Aorta (tissue), 5 donors: ENCODE measurements at places on chromosomes 2 and 18. TPM values are rescaled to one million over a fixed set of nuclear protein-coding genes. Genes with fewer than 3 reads are reported as not detected.

Gene DPP10
- total RNA-seq, result not detected

DNA sequence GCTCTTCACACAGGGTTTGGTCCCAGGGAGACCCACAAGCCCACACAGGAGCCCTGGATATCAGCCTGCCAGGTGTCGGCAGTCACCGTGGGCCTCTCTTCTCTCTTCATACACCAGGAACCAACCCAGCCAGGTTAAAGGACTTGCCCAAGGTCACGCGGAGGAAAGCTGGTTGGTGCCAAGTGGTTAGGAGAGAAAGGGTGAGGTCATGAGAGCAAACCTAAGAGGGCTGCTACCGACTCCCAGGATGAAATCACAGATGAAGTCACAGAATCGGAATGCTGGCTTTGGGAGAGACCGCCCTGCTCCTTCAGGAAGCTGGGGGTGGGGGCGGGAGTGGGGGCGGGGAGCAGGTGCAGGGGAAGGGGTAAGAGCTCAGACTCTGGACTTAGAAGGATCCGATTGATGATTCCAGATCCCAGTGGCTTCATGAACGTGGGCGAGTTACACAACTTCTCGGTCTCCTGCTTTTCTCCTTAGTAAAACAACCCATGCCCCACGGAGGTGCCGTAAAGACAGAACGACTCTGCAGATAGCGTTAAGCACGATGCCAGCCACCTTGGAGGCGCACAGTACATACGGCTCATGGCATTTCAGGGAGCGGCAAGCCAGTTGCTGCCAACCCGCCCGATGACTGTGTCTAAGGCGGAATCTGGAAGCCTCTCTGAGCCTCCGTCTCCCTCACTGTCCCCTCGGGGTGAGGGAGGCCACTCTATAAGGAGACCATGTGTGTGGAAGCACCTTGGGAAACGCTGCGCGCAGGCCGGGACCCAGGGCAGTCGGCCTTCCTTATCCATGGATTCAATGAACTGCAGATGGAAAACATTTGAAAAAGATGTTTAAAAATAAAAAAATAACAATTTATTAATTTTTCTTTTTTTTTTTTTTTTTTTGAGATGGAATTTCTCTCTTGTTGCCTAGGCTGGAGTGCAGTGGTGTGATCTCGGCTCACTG is 23.0 kb upstream of the TAF1B start:
- peak; percentile 46 for DNase-seq

DNA sequence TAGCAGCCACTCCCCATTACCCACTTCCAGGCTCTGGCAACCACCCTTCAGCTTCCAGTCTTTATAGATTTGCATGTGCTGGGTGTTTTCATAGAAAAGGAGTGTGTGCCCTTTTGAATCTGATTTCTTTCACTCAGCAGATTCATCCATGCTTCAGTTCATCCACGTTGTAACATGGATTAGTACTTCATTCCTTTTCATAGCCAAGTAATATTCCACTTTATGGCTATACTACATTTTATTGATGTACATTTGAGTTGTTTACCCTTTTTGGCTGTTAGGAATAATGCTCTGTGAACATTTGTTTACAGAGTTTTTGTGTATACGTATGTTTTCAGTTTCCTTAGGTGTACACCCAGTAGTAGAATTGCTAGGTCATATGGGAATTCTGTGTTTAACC is 205.5 kb upstream of the RAB12 start:
- DNase-seq, result no peak

GRCh38 chr2:216695401-216695821 is at the start of gene IGFBP5:
IGFBP5 (minus strand) TSS chr2:216695549; CDS start chr2:216694775, 774 bp downstream.
- peak; percentile 96 for DNase-seq

Gene RIT2
- total RNA-seq, result not detected

Gene NPHP1
- total RNA-seq, result 8.3 TPM

GRCh38 chr2:104090407-104090806 is 763.5 kb upstream of the POU3F3 start:
- no peak for DNase-seq

- no peak for DNase-seq
Measured at GRCh38 chr2:207219676-207220501, 54.1 kb upstream of the KLF7 start.

DNA sequence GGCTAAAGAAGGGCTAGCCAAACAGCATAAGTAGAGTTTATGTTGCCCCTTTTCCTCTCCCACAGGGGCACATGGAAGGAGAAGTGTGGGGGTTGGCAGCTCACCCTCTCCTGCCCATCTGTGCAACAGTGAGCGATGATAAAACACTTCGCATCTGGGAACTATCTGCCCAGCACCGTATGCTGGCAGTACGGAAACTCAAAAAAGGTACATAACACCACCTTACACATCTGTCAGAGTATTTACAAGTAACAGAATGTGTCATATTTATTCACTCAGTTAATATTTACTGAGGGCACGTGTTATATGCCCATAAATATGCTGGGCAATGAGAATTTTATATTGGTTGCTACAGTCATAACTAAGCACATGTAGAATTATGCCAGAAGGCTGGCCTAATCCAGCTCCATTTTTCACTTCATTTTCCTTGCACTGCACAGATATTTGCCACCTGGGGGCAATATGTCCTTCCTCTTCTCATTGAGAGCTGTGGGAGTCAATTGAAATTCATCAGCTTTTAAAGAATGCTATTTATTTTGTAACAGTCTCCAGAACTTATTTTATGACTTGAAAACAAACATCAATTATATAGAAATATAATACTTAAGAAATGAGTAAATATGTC is 150.6 kb downstream of the RTN4 start:
- no peak for DNase-seq

DNA sequence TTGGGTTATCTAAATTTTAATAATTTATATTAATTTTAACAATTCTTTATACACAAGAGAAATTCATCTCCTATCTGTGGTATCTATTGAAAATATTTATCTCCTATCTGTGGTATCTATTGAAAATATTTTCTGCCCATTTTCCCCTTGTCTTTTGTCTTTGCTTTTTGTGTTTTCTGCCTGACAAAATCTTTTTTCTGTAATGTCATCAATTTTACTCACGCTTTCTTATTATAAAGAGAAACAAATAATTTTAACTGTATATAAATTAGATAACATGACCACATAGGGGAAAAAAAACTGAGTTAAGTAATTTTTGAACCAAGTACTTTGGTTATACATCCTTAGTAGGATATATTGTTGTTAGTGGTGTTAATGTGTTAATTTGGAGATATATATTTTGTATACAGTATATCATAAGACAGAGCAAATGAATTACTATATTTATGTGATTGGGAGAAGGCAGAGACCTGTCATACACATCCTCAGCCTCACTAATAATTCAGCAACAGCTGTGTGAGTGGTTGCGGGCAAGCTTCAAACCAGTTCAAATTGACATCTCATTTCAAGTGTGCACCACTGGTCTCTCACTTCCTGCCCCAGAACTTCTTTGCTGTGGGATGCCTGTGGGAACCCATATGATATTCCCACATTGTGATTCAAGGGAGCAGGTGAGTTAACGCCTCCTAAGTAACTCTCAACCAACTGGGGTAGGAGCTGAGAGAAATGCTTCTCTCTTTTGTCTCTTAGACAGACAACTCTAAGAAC is 292.4 kb downstream of the SP3 start:
- no peak for DNase-seq

Gene ORC4
- 34.9 TPM for total RNA-seq

GRCh38 chr18:26086959-26087358 is 3.5 kb downstream of the SS18 start:
- DNase-seq, result no peak

DNA sequence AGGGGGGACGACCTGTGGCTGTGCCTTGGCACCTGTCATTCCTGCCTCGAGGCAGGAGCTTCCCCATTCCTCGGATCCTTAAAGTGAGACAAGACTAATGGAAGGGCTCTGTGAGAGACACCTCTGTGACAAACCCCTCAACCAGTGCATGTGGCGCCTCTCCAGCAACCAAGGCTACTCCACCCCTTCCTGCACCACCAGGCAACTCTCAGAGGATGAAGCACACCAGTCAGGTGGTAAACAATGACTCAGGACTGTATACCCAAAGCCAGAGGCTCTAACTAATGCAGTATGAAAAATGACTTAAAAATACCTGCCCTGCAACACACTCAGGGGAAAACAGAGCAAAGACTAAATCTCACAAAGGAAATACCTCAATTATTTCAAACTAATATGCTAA is 136.9 kb downstream of the UXS1 start:
- no peak for DNase-seq

DNA sequence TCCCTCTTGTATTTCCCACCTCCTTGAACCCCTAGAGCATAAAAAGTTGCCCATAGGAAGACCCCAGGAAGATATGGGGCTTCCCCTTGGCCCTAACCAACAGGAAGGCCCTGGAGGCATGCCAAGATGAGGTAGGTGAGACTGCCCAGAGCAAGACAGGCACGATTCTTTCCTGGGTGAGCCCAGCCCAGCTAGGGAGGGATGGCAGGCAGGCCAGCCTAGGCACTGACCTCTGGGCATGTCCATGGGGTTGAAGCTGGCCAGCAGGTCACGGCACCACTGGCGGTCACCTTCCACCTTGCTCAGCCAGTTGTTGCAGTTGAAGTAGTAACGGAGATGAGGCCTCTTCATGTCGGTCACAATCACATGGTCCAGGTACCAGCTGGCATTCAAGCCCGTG is 17.6 kb downstream of the LOXHD1 start:
- DNase-seq, result no peak

DNA sequence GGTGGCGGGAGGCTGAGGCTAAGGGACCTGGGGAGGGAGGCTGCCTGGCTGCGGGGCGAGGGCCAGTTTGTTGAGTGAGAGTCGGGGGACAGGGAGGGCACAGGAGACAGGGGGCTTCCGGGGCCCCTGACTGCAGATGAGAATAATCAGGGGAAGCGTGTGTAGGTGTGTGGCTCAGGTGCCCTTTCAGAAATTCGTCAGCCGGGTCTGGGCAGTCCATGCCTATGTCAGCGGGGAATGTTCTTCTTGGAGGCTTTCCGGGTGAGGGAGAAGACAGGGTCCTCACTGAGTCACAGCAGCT is 52.3 kb upstream of the OTOF start:
- DNase-seq, result peak; percentile 1

Gene GALR1
- total RNA-seq, result 0.24 TPM

DNA sequence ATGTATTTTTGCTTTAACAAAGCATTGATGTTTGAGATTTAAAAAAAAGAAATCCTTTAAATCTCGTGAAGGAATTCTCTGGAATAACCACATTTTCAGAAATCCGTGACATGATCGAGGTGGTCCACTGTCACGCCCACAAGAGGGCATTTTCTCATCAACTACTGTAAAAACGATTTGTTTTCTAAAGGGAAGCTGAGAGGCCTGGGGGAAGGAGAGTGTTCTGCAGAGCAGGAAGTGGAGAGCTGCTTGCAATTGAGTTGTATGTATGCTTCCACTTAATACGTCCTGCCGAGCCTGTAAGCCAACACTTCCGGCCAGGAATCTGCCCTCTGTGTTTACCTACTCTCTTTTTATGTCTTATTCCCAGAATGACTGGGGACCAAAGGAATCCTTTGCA is 19.4 kb downstream of the KLHL29 start:
- no peak for DNase-seq

Gene PROM2
- total RNA-seq, result 1.4 TPM

Gene CTAGE1
- not detected for total RNA-seq

Gene C2orf66
- total RNA-seq, result 0.30 TPM

DNA sequence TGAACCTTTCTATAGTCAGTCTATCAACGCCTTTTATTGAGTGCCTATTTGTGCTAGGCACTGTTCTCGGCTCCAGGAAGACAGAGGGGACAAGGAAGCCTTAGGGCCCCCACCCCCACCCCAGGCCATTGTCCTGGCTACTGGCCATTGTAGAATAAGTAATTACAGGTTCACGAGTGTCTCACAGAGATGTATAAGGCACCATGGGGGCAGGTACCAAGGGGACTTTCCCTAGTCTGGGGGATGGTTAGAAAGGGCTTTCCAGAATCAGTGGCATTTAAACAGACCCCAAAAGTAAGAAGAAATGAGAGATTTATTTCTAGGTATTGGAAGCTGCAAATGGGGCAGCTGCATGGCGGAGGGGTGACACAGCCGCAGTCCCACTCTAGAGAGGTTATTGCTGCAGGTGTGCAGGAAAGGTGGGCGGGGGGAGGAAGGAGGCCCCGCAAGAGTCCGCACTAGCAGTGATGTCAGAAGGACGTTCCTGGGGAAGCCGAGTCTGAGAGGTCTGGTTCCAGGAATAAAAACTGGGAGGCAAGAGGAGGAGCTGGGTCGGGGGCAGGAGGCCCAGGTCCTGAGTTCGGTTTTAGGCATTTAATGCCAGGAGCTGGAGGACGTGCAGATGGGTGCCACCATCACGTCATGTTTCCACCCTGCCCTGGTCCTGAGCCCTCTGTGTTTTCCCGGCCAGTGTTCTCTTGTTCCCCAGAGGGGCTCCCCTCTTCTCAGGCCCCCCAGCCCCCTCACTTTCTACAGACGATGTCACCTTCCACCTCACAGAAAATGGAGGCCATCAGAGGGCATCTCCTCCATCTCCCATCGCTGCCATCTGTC is 30.5 kb downstream of the FOSL2 start:
- DNase-seq, result peak; percentile 59

Gene NOTO
- total RNA-seq, result not detected

- peak; percentile 67 for DNase-seq
Measured at GRCh38 chr18:14179306-14179705, 47.1 kb upstream of the ZNF519 start.

GRCh38 chr2:127029350-127030051 is 77.5 kb downstream of the BIN1 start:
- no peak for DNase-seq

Gene TMEM169
- 0.72 TPM for total RNA-seq

DNA sequence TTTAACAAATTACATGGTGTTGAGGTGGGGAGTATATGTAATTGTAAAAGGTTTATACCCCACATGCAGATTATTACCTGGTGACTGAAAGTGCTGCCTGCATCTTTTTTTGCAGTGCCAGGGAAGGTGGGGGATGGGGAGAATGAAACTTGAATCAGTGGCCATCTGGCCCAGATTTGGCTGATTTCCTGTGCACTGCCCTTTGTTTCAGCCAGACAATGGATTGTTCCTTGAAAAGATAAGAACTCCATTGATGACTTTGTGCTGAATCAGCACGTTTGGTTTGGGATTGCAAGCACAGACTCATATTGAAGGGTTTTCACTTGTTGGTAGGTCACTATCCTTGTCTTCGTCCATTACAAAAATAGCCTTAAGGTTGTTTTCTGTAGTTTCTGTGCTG is 20.9 kb downstream of the GREB1L start:
- no peak for DNase-seq

Gene TUBA3E
- total RNA-seq, result not detected

GRCh38 chr2:36780231-36780839 is 83.8 kb downstream of the VIT start:
- no peak for DNase-seq

- no peak for DNase-seq
Measured at GRCh38 chr2:241896746-241897201, 27.2 kb downstream of the RTP5 start.
